PC-3 (cell line): ENCODE measurements at places on chromosomes 12 and 14.

GRCh38 chr12:99495799-99496198 lies 151.8 kb upstream of the GARIN6 start:
- DNase-seq, result no peak

GRCh38 chr12:34396006-34396860 lies 373.9 kb downstream of the ALG10 start:
- no peak for DNase-seq

DNA sequence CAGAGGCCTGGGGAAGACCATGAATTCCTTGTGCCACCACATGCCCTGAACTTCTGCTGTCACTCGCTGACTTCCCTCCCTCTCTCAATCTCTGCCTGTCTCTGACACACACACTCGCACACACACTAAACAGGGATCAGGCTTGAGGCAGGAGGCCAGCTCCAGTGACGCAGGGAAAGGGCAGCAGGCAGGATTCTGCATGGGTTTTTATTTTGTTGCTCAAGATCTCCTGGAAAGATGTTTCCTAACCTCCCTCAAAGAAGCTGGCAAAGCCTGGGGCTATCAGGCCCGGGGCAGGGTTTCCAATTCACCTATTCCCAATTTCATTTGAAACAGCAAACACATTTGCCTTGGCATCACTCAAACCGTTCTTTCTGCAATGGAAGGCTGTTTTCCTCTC lies 27.7 kb upstream of the PEX5 start:
- DNase-seq, result no peak

- DNase-seq, result no peak
Measured at GRCh38 chr14:22821193-22822015, 6.2 kb upstream of the SLC7A7 start.

DNA sequence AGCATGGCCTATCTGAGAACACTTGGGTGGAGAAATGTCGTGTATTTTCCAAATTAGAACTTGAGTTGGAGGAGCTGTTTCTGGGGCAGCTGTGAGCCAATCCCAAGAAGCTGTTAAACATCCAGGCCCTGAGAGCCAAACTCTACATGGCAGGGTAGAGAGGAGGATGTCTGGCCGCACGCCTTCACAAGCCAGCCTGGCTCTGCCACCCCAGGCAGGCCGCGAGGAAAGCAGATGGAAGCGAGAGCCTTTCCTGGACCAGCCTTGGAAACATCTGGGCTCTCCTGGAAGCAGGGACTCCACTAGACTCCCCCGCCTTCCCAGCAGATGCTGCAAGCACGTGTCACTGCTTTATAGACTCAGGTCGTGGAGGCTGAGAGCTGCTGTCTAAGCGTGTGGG lies 312.8 kb upstream of the FKBP4 start:
- DNase-seq, result no peak

DNA sequence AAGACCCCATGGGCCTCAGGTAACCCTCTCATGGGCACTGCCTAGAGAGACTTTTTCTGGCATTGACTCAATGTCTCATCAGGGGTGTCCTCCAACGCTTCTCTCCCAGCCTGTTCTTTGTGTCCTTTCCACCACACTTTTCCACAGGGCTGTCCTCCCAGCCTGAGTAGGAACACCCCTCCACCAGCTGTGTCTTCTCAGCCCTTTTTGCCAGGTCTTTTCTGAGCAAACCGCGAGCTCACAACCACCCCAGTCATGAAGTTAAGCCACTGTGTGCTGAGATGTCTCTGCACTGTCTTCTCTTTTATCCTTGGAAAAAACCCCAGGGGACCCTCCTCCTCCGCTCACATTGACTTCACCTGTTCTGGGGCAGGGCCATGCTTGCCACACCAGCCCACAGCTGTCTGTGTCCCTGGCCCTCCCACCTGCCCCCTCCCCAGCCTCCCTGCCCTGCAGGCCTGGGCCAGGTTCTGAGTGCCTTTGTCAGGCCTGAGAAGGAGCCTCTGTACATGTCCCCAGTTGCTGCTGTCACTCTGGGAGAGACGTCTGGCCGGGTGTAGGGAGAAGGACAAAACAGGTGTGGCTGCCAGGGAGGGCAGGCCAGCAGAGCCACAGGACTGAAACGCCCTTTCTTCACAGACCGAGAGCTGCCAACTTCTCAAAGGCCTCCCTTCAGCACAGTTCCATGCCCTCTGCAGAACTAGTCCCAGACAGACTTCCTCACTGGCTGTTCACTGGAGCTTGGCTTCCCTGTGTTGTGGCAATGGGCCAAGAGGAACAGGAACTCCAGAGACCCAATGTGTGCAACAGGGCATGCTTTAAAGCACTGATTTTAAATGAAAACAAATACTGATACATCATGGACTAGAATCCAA lies 50.5 kb upstream of the PNMA1 start:
- DNase-seq, result no peak
